ENCODE measurements at places on chromosomes 2 and 18. TPM values are rescaled to one million over a fixed set of nuclear protein-coding genes. Genes with fewer than 3 reads are reported as not detected.
A peak's percentile ranks its signal among the peaks of the same experiment; 100 is the strongest.

- H3K36me3 ChIP-seq: peaks cover 9% of the 10 kb centered on the region
- H3K4me1 ChIP-seq: peaks cover 3% of the 10 kb centered on the region
- peak; percentile 60 for DNase-seq
- H3K4me3 ChIP-seq: no peak overlapping the region
- no peaks in the 10 kb centered on the region for H3K27me3 ChIP-seq
- H3K27ac ChIP-seq: no peak overlapping the region
Observed at GRCh38 chr2:74876081-74876886, 42.4 kb downstream of the HK2 start.

GRCh38 chr2:174967691-174968260, 37.4 kb downstream of the CHN1 start:
- no peak overlapping the region for H3K27ac ChIP-seq
- H3K36me3 ChIP-seq: no peaks in the 10 kb centered on the region
- no peak overlapping the region for H3K4me3 ChIP-seq
- no peaks in the 10 kb centered on the region for H3K27me3 ChIP-seq
- peaks cover 5% of the 10 kb centered on the region for H3K4me1 ChIP-seq
- DNase-seq: no peak

- no peaks in the 10 kb centered on the region for H3K36me3 ChIP-seq
- H3K4me3 ChIP-seq: no peak overlapping the region
- H3K4me1 ChIP-seq: peaks cover 38% of the 10 kb centered on the region
- H3K27me3 ChIP-seq: no peaks in the 10 kb centered on the region
- no peak for DNase-seq
- no peak overlapping the region for H3K27ac ChIP-seq
Observed at GRCh38 chr2:112916145-112916571, 5.2 kb downstream of the IL37 start.

- H3K4me3 ChIP-seq: peak overlapping the region; percentile 63
- H3K36me3 ChIP-seq: no peaks in the 10 kb centered on the region
- DNase-seq: peak; percentile 56
- no peaks in the 10 kb centered on the region for H3K27me3 ChIP-seq
- peaks cover 20% of the 10 kb centered on the region for H3K4me1 ChIP-seq
Observed at GRCh38 chr18:47929681-47930198, 719 bp downstream of the SMAD2 start.

DNA sequence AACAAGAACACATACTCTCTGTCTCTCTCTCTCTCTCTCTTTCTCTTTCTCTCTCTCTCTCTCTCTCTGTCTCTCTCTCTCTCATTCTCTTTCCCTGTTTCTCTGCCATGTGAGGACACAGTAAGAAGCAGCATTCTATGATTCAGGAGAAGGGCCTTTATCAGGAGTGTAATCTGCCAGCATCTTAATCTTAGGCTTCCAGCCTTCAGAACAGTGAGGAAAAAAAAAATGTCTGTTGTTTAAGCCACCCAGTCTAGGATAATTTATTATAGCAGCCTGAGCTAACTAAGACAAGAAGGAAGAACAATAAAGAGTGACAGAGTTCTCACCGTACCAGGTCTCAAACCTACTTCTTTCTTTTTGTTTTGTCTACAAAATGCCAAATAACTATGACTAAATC, 399.4 kb downstream of the SOCS6 start:
- no peak overlapping the region for H3K27ac ChIP-seq
- no peaks in the 10 kb centered on the region for H3K4me1 ChIP-seq
- H3K36me3 ChIP-seq: no peaks in the 10 kb centered on the region
- H3K4me3 ChIP-seq: no peak overlapping the region

DNA sequence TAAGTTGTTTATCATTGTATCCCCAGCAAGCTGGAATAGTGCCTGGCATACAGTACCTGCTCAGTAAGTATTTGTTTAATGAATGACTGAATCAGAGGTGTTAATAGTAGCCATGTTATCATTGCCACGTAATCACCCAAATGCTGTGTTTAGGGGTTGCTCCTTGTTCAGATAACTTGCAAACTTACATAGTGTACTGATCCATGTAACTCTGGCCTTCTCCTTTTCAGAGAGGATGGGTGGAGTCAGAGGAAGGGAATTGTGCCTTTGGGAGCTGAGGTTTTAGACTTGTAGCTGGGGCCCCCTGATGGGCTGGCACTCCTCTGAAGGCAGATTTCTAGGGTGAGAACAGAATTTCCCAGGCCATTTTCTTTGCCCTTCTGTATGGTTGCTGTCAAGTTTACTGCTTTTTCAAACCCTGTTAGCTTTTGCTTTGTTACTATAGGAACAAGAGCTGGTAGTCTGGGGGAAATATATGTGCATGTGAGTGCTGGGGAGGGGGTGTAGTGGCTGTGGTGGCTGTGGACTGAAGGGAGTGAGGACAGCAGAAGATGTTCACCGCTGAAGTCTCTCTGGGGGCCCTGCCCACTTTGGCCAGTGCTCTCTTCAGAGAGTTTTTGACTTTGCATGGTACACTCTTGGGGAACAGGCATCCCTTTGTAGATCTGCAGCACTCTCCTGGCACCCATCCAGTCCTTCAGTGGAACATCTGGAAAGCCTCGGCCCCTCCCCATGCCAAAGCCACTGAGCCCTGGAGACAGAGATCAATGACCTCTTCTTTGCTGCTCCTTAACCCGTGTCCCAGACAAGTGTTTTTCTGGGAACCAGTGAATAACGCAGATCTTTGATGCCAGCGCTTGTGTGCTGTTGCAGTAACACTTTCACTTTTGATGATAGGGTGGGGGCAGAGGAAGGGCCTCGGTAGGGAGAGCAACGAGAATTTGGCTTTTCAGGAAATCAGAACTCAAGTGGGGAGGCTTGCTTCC, 209.0 kb downstream of the PRKCE start:
- no peaks in the 10 kb centered on the region for H3K27me3 ChIP-seq
- DNase-seq: peak; percentile 53
- peak overlapping the region; percentile 64 for H3K4me3 ChIP-seq

Gene FTCDNL1
- total RNA-seq: 2.6 TPM

DNA sequence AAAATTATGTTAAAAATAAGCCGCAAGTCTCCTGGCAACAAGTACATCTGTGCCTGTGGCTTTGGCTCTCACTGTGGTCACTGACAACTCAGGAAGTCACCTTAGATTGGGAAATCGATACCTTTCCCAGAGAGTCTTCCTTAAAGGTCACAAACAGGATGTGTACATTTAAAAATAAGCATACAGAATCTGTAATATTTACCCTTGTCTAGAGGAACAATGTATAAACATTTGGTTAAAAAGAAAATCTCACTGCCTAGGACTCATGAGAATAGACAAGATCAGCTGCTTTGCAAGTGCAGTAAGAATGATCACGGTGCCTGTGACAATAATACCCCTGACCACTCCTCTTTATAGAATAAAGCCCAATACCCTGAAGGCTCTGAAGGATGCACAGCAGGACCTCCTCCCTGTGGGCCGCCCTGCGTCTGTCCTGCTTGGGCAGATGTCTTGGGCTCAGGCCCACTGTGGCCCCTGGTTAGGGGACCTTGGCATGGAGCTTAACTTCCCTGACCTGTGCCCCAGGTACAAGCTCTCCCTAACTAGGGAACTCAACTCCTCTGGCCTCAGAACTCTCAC, 98.0 kb upstream of the MGAT4A start:
- peaks cover 39% of the 10 kb centered on the region for H3K4me1 ChIP-seq
- H3K36me3 ChIP-seq: no peaks in the 10 kb centered on the region
- no peak overlapping the region for H3K27ac ChIP-seq
- H3K4me3 ChIP-seq: no peak overlapping the region
- no peaks in the 10 kb centered on the region for H3K27me3 ChIP-seq
